Upper lobe of right lung (tissue), 1 donor: ENCODE measurements at places on chromosomes 3 and 15. TPM values are rescaled to one million over a fixed set of nuclear protein-coding genes. Genes with fewer than 3 reads are reported as not detected.

The C3orf85 gene
- not detected for total RNA-seq

The SLC22A14 gene
- 0.20 TPM for total RNA-seq

The TLR9 gene
- total RNA-seq, result 0.87 TPM

The PLA1A gene
- total RNA-seq, result 37.6 TPM

The PPP1R14D gene
- 1.3 TPM for total RNA-seq

DNA sequence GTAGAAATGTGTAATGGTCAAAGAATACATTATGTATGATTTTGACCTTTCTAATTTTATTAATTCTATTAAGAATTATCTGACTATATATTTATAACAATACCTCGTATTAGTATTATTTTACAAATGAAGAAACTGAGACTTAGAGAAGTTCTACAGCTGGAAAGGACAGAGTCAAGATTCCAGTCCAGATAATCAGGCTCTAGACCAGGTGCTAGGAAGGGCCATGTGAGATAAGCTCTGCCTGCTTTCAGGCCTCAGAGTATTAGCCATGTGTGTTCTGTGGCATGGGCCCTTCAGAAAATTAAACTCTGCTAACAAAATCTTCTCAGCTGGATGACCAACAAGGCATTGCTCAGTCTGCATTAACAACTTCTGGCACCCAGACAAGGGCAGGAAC lies 87.5 kb downstream of the CD200R1L start:
- no peaks in the 10 kb centered on the region for H3K27me3 ChIP-seq
- no peaks in the 10 kb centered on the region for H3K36me3 ChIP-seq
- no peak overlapping the region for H3K4me3 ChIP-seq
- no peak for DNase-seq

DNA sequence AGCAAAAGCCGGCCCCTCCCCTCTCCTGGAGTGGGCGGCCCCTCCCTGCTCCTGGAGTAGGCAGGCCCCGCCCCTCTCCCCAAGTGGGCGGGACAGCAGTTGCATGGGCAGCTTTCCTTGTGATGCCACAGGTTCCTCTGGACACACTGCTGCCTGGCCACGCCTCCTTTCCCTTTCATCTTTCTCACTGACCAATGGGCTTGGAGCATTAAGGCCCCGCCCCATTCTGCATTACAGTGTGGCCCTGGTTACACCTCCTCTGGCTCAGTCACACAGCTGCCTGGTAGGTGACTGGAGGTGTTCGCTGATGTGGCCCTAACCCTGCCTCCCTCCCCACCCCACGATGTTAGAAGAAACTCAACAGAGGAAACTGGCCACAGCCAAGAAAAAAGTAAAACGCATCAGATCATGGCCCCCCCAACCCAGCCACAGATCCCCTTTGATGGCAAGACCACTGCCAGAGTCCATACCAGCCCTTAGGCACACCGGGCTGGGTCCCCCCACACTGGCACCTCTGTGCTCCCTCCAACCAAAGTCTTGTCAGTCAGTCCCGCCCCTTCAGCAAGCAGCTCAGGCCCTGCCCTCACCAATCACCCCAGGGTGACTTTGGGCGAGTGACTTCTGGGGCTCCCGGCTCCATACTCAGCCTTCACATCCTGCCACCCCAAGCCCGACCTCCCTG lies 84.3 kb downstream of the ADAMTS7 start:
- H3K27ac ChIP-seq, result no peak overlapping the region
- no peaks in the 10 kb centered on the region for H3K36me3 ChIP-seq
- H3K27me3 ChIP-seq, result no peaks in the 10 kb centered on the region
- no peak for DNase-seq

GRCh38 chr3:87132801-87133200 lies 94.3 kb upstream of the CHMP2B start:
- H3K4me3 ChIP-seq, result no peak overlapping the region
- H3K4me1 ChIP-seq, result no peaks in the 10 kb centered on the region
- H3K27me3 ChIP-seq, result no peaks in the 10 kb centered on the region
- H3K27ac ChIP-seq, result no peak overlapping the region

DNA sequence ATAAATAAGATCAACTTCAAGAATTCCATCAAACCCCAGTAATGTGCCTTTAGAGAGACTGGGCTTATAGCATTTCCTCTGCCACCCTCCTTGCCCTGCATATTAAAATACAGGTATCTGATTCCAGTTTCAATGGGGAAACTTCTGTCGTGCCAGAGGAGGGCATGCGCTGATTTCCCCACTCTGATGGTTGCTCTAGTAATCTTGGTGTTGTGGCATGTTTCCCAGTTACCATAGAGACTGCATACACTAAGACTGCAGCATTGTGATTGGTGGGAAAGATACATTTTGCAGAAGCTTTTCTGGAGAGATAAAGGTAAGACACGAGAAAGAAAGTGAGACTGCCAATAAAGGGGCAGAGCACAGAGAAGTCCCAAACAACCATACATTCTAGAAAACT lies 225.6 kb downstream of the TIGIT start:
- DNase-seq, result no peak
- no peak overlapping the region for H3K4me3 ChIP-seq
- no peaks in the 10 kb centered on the region for H3K27me3 ChIP-seq
- peak overlapping the region; percentile 14 for H3K27ac ChIP-seq
- no peaks in the 10 kb centered on the region for H3K36me3 ChIP-seq
- peaks cover 11% of the 10 kb centered on the region for H3K4me1 ChIP-seq

GRCh38 chr3:188574885-188575284 lies 420.9 kb downstream of the LPP start:
- H3K4me3 ChIP-seq, result no peak overlapping the region
- peaks cover 9% of the 10 kb centered on the region for H3K4me1 ChIP-seq
- H3K36me3 ChIP-seq, result no peaks in the 10 kb centered on the region
- no peak overlapping the region for H3K27ac ChIP-seq

GRCh38 chr3:99765042-99765942 lies 52.4 kb upstream of the CMSS1 start:
- H3K4me1 ChIP-seq, result peaks cover 6% of the 10 kb centered on the region
- DNase-seq, result no peak
- H3K27me3 ChIP-seq, result no peaks in the 10 kb centered on the region
- no peak overlapping the region for H3K4me3 ChIP-seq
- H3K27ac ChIP-seq, result no peak overlapping the region
- H3K36me3 ChIP-seq, result no peaks in the 10 kb centered on the region
